Calu3 (cell line): ENCODE measurements at places on chromosomes 2 and 18. TPM values are rescaled to one million over a fixed set of nuclear protein-coding genes. Genes with fewer than 3 reads are reported as not detected.

- no peak for DNase-seq
Observed at GRCh38 chr2:128593879-128594650, 275.4 kb upstream of the HS6ST1 start.

GRCh38 chr2:236158969-236159777 is 9.0 kb downstream of the GBX2 start:
- DNase-seq: no peak

- DNase-seq: no peak
Observed at GRCh38 chr18:37481072-37481471, 84.5 kb downstream of the CELF4 start.

GRCh38 chr2:242041816-242042215 is 172.3 kb downstream of the RTP5 start:
- no peak for DNase-seq

Gene TDRD15
- total RNA-seq: not detected in 2 replicates

- no peak for DNase-seq
Observed at GRCh38 chr2:205989271-205990071, 96.5 kb downstream of the INO80D start.

Gene ARL4C
- 15.6 and 21.0 TPM in 2 replicates for total RNA-seq

DNA sequence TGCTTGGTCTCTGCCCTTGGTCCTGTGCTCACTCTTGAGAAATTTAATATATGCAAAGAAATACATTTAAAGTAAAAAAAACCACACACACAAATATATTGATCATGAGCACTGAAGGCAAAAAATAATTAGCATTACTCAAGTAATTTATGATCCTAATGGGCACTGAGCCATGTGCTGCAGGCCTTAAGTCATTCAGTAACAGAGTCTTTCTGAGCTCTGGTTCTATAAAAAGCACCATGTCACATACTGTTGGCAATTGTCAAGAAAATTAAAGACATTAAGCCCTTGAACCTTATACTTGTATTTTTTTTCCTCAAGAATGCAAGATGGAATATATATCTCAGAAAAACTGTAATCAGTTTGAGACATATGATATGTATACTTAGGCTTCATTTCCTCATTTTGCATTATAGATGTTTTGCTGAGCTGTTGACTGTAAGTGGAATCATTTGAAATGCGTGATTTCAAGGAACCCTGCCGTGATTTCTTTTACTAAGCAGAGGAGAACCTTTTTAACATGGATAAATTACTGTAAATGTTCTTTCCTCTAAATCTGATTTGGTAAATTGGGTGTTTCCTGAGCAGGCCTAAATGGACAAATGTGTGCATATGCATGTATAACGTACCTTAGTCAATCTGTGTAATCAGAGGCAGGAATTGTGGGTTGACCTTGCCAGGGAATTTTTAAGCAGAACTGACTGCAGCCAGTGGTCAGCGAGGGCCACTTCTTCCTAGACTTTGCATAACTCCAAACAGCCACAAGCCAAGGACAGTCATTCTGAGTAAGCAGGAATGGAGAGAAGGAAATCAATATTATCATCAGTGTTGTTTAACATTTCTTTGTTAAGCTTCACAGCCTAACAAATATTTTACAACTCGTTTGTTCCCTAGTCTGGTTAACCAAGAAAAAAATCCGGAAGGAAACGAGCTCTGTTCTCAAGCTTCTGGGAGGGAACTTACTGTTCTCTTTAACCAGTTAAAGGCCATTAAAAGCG is 191.5 kb upstream of the ATP5MC3 start:
- DNase-seq: peak; percentile 59

Gene PROKR1
- not detected in 2 replicates for total RNA-seq

Gene MAPRE3
- total RNA-seq: 11.1 and 13.9 TPM in 2 replicates

Gene RUFY4
- 0.21 and 2.6 TPM in 2 replicates for total RNA-seq

Gene DSG2
- total RNA-seq: 194 and 196 TPM in 2 replicates

Gene CFAP210
- total RNA-seq: 0.17 TPM in 1 of 2 replicates, not detected in the other

- no peak for DNase-seq
Observed at GRCh38 chr2:9941196-9941995, 10.1 kb upstream of the GRHL1 start.

Gene ELOA2
- total RNA-seq: not detected in 2 replicates

Gene ZNF521
- total RNA-seq: 0.07 TPM in 1 of 2 replicates, not detected in the other

GRCh38 chr2:160590664-160591063 is 97.1 kb upstream of the RBMS1 start:
- no peak for DNase-seq

- no peak for DNase-seq
Observed at GRCh38 chr2:104504331-104505073, 349.4 kb upstream of the POU3F3 start.

Gene RIT2
- total RNA-seq: not detected in 2 replicates

DNA sequence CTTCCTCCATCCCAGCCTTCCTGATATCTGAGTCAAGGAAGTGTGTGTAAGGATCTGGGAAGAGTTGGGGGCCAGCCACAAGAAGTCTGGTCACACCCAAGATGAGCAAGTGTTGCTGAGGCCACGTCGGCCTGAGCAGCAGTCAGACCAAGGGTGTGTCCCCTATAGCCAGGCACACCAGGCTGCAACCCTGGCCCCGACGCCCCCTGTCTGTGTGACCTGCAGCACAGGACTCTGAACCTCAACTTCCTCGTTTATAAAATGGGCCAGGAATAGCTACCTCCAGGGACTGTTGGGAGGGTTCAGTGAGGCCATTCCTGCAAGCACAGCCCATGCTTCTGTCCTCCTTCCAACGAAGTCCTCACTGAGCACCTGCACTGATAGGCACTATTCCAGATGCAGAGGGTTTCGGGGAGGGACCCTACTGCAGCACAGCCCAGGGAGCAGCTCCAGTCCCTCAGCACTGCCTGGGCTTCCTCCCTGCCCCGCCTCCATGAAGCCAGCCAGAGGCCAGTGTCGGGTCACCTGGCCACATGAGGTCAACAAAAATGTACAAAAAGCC is 13.3 kb downstream of the LIMS2 start:
- DNase-seq: no peak

Gene HAAO
- 1.5 and 2.2 TPM in 2 replicates for total RNA-seq

GRCh38 chr2:64943387-64944150 is 45.6 kb upstream of the SLC1A4 start:
- no peak for DNase-seq

- no peak for DNase-seq
Observed at GRCh38 chr2:221502270-221503010, 69.7 kb downstream of the EPHA4 start.

Gene TOGARAM2
- total RNA-seq: 0.47 and 0.85 TPM in 2 replicates

DNA sequence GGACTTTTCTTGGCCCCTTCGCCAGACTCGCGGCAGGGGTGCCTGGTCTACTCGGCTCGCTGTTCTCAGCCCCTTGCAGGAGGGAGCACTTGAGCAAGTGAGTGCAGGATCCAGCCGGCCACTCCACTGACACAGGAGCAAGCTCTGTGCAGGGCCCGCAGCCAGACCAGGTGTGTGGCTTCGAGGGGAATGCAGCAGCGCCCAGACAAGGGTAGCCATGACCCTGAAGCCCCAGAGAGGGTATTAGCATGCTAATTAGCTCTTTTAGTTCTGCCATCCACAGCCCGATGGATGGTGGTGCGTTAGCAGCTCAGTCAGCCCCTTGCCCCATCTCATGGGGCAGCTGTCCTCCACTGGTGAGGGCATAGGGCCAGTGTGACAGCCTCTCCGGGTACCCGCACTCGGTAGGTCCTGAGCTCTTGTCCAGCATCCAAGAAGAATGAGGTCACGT is 103.2 kb upstream of the HS6ST1 start:
- DNase-seq: no peak

Gene DUSP19
- total RNA-seq: 1.6 and 2.7 TPM in 2 replicates
